Dermis microvascular lymphatic vessel endothelial cell (primary cell): ENCODE measurements at places on chromosomes 5 and 9. TPM values are rescaled to one million over a fixed set of nuclear protein-coding genes. Genes with fewer than 3 reads are reported as not detected.
A peak's percentile ranks its signal among the peaks of the same experiment; 100 is the strongest.

- DNase-seq, result no peak
Measured at GRCh38 chr9:94912700-94913249, 186.3 kb downstream of the AOPEP start.

GRCh38 chr5:149583394-149583793 is 2.1 kb downstream of the ARHGEF37 start:
- DNase-seq, result peak; percentile 77

- DNase-seq, result no peak
Measured at GRCh38 chr9:21381448-21382339, 3.5 kb downstream of the IFNA2 start.

The COL15A1 gene
- 2.0 and 2.8 TPM in 2 replicates for total RNA-seq
